ENCODE measurements at places on chromosomes 12 and 14.

- DNase-seq, result no peak
Measured at GRCh38 chr12:106227641-106228319, 20.0 kb downstream of the CKAP4 start.

DNA sequence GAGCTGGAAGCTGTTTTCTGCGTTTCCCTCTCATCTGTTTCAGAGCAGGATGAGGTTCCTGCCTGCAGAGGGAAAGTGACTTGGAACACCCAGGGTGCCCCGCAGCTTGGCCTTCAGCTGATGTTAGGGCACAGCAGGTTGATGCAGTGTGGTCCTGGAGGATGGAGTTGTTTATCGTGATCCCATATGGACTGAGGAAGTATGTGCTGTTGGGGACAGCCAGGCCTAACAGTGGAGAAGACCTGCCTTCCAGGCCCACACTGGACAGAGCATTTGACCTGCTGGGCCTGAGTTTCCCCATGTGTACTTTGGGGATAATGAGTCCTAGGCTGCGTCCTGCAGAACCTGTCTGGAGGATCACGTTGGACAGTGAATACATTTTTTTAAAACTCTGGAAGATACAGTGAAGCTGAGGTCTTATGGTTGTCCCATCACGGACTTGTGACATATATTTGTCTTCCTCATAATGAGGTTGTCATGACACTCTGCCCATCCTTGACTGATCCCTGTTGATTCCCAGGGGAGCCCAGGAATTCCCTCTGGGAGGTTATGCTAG lies 12.8 kb downstream of the SERPINA1 start:
- DNase-seq, result no peak

- no peak for DNase-seq
Measured at GRCh38 chr14:71563492-71564153, 368.6 kb upstream of the RGS6 start.

GRCh38 chr12:110141389-110141788 lies 17.2 kb downstream of the IFT81 start:
- no peak for DNase-seq

DNA sequence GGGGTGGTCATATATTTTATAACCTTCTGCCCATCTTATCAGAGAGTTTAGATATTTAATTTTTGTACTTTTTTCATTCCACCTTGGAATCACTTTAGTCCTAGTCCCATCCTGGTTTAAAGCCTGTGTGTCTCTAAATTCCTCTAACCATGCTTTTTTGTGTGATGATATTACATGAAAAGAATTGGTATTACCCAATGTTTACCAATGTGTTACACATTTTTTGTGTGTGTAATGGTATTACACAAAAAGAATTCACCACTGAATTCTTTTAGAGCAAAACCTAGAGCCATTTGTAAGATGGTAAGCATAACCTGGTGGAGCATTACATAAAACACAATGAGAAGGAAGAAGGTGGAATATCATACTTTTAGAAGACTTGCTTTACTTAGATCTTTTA lies 77.5 kb downstream of the FAR2 start:
- no peak for DNase-seq

DNA sequence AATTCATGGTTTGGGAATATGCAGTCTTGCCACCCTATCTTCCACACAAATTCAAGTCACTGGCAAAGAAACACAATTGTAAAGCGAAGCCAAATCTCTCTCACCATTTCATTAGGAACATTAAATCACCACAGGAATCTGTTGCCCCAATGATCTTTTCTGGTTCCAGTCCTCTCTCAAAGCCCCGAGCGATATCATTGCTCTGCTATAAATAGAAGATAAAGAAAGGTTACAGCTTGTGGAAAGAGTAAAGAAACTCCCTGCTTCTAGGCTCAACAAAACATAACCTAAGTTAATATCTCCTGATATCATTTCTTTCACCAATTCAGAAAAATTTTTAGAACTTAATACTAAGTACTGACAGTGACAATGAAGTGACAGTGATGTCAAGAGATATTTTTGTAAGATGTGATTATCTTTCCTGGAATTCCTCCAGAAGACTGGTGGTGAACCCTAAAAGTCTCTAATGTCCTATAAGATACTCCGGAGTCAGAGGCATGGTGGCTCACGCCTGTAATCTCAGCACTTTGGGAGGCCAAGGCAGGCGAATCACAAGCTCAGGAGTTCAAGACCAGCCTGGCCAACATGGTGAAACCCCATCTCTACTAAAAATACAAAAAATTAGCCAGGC lies 33.8 kb downstream of the CBX5 start:
- DNase-seq, result no peak

DNA sequence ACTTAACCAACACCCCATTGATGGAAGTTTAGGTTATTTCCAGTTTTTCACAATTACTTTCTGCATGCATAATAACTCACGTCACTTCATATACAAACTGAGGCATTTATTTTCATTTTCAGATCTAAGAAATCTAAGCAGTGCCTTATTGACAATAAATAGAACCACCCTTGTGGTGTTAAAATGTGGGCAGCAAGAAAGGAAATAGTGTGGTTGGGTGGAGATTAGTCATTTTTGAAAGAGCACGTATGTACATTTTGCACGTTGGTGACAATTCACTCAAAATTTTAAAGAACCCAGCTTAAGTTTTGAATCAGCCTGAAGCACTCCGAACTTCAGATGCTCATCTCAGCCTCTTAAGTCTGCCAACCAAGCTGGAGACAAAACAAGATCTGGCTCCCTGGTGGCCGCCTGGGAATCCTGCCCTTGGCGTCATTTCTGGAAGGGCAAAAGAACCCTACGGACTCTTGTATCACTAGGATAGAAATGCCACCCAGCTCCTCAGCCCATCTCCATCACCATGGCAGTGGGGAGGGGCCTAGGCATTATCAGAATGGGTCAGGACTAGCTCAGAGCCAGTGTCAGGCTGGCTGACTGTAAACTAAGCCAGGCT lies 89.5 kb upstream of the BCL2L14 start:
- no peak for DNase-seq

- DNase-seq, result no peak
Measured at GRCh38 chr12:5294274-5295070, 137.4 kb upstream of the NTF3 start.

DNA sequence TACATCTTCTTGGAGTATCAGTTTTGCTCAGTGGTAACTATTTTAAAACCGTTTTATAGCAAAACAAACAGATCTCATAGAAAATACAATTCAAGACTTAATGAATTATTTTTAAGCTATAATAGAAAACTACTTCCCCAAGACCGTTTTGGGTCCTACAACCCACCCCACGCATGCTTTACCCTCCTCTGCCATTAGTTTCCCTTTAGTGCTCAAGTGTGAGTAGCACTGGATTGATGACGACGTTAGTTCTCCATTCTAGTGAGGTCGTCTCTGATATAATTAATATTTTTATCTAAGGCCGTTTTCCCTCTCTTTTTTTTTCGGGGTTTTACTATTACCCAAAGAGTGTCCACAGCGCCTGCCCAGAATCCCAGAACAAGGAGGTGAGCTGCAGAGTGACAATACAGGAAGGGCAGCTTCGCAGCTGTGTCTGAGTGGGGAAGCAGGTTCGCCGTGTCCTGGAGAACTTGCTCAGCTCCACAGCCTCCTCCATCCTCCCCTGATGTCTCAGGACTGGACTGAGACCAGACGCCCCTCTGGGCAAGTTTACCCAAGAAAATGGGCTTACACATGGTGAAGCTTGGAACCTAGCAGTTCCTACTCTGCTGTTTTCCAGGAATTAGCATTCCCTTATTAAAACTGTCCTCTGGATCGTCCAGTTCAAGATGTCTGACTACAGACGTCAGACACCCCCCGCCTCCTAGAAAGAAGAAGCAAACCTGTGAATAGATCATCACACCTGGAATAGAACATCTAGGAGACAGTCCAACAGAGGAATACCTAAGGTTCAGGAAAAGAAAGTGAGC lies 31.9 kb upstream of the MON2 start:
- no peak for DNase-seq

DNA sequence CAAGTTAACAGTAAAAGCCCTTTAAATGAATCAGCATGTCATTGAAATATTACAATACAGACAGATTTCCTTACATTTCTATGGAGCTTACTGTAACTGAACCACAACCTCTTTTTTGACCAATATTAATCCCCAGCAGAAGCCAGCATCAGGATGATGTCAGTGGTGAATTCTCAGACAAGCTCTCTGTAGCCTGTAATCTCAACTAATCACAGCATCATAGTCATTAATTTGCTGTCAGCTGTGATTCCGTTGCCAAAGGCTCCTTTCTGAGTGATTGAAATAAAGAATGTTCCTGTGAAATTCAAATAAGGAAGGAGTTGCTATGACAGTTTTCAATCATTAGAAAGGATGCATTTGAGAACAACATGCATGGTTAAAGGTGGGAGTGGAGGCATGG lies 323.1 kb downstream of the PDZRN4 start:
- no peak for DNase-seq

DNA sequence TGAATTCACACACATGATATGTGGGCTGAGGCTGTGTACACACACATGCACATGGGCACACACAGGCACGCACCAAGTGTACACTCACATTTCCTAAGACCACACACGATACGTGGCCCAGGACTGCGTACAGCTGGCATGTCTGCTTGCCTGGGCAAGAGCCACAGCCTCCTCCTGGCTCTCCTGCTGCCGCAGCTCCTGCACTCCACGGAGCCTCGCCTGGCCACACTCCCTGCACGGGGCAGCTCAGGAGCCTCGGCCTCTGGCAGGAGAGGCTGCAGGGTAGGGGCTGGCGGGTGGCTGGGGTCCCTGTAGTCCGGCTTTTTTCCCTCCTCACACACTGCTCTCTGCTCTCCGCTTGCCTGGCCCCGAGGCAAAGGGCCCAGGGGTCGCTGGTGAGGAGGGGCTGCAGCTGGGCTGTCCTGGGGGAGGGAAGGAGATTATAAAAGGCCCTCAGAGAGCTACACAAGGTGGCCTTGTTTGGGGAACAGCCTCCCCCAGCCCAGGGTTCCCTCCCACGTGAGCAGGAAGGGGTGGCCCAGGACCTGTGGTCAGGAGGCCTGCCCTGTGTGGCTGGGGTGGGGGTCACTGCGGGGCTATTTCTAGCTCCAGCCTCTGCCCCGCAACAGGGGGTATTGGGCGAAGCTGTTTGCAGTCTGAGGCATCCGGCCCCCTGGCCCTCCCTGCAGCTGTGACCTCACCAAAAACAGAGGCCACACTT lies 89.0 kb upstream of the SFSWAP start:
- no peak for DNase-seq

- no peak for DNase-seq
Measured at GRCh38 chr14:106872611-106873446, 1346.4 kb downstream of the TMEM121 start.

GRCh38 chr12:93589081-93589480 lies 16.6 kb downstream of the SOCS2 start:
- DNase-seq, result no peak

GRCh38 chr12:47504775-47505446 lies 200.9 kb downstream of the RPAP3 start:
- DNase-seq, result no peak

GRCh38 chr14:29627137-29627536 lies 300.5 kb downstream of the PRKD1 start:
- DNase-seq, result no peak

GRCh38 chr12:99281277-99281676 lies 366.3 kb upstream of the GARIN6 start:
- no peak for DNase-seq

DNA sequence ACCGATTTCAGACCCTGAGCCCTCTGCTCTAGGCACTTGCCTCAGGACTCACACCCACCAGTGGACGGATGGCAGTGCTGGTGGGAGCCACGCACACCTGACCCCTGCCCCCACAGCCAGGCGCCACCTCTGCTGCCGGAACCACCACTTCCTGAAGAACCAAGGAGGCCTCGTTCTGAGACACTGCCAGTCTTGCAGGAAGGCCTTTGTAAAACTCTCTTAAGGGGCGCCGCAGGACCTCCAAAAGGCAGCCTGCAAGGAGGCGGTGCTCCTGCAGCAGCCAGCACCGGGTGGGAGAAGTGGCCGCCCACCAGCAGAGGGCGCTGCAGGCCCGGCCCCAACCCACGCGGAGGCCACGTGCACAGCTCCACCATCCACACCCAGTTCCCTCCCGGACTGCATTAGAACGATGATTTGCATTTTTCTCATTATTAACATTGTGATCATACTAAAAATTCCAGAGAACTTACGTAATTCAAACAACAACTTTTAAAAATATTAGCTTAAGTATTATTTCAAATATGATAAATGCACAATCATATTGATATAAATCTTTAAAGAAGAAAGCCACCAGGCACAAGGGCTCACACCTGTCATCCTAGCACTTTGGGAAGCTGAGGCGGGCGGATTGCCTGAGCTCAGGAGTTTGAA lies 12.8 kb downstream of the STX2 start:
- DNase-seq, result no peak

DNA sequence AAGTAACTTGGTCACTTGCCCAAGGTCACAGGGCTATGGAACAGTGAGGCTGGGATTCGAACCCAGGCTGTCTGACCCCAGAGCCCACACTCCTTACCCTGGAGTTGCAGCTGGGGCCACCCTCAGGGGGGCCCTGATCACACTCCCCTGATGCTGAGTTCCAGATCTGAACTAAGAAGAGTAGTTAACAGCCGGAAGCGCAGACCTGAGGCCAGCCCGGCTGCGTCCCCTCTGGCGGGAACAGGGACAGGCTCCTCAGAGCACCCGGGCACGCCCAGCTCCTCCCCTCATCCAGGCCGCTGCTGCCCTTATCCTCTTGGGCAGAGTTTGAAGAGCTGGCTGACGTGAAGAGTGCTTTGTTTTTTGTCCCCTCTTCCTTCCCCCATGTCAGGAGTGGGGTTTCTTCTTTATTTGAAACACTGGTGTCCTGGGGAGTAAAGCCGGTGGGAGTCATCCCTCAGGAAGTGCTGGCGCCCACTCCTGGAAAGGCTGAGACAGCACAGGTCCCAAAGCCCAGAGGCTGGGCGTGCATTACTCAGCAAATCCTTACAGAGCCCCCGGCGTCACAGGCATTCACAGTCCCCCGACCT lies 8.7 kb downstream of the PHB2 start:
- DNase-seq, result no peak

DNA sequence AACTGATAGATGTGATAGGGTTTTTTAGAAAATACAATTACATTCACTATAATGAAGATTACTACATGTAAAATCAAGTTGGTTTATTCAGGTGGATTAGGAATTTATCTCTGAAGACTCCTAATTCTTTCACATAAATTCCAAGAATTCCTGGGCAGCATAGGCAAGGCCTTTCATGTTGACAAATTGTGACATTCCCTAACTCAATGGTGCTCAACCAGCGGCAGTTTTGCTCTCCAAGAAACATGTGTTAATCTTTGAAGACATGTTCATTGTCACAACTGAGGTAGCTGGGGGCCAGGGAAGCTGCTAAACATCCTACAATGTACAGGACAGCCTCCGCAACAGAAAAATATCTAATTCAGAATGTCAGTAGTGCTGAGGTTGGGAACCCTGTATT lies 46.3 kb downstream of the PTPRQ start:
- no peak for DNase-seq

DNA sequence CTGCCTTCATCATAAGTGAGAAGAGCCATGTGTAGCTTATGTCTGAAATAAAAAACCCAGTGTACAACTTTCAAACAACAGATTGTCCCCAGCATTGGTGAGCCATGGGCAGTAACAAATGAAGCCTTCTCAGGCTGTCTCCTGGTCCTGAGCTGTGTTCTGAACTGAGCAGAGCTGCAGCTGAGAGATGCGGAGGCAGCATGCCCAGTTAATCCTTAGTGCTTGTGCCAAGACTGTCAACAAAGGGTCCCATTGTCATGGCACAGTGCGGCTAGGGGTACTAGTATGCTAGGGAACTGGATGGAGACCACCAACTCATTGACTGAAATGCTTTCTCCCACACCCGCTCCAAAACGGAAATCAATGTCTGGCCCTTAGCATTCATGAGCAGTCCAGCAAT lies 154.3 kb downstream of the RMST start:
- no peak for DNase-seq

- DNase-seq, result no peak
Measured at GRCh38 chr12:76863005-76863670, 15.7 kb downstream of the CSRP2 start.

- DNase-seq, result no peak
Measured at GRCh38 chr12:108750526-108750925, 19.2 kb upstream of the CORO1C start.
